ENCODE measurements at places on chromosomes 6 and 20. TPM values are rescaled to one million over a fixed set of nuclear protein-coding genes. Genes with fewer than 3 reads are reported as not detected.

- no peaks in the 10 kb centered on the region for H3K27me3 ChIP-seq
- no peak overlapping the region for H3K4me3 ChIP-seq
- no peak overlapping the region for H3K27ac ChIP-seq
Observed at GRCh38 chr6:75755704-75756103, 6.7 kb downstream of the MYO6 start.

GRCh38 chr6:94376876-94377275 is 957.5 kb upstream of the EPHA7 start:
- no peak for DNase-seq
- no peaks in the 10 kb centered on the region for H3K4me1 ChIP-seq
- no peak overlapping the region for H3K27ac ChIP-seq
- H3K36me3 ChIP-seq = no peaks in the 10 kb centered on the region
- no peak overlapping the region for H3K4me3 ChIP-seq

GRCh38 chr20:50523552-50524167 is 13.5 kb downstream of the PTPN1 start:
- no peaks in the 10 kb centered on the region for H3K4me1 ChIP-seq
- no peaks in the 10 kb centered on the region for H3K27me3 ChIP-seq
- no peak overlapping the region for H3K4me3 ChIP-seq

DNA sequence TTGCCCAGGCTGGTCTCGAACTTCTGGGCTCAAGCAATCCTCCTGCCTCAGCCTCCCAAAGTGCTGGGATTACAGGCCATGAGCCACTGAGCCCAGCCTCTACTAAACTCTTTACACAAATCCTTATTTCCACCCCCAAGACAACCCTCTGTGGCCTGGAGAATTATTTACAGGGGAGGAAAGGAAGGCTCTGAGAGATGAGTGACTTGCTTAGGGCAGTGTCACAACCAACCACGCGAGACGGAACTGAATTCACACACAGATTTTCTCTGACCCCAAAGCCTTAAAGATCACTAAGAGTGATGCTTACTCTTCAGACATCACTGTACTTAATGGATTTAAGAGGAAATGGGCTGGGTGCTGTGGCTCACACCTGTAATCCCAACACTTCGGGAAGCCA is 86.2 kb downstream of the RIPOR3 start:
- no peaks in the 10 kb centered on the region for H3K27me3 ChIP-seq
- H3K36me3 ChIP-seq = no peaks in the 10 kb centered on the region
- no peak overlapping the region for H3K27ac ChIP-seq
- no peaks in the 10 kb centered on the region for H3K4me1 ChIP-seq
- no peak overlapping the region for H3K4me3 ChIP-seq

DNA sequence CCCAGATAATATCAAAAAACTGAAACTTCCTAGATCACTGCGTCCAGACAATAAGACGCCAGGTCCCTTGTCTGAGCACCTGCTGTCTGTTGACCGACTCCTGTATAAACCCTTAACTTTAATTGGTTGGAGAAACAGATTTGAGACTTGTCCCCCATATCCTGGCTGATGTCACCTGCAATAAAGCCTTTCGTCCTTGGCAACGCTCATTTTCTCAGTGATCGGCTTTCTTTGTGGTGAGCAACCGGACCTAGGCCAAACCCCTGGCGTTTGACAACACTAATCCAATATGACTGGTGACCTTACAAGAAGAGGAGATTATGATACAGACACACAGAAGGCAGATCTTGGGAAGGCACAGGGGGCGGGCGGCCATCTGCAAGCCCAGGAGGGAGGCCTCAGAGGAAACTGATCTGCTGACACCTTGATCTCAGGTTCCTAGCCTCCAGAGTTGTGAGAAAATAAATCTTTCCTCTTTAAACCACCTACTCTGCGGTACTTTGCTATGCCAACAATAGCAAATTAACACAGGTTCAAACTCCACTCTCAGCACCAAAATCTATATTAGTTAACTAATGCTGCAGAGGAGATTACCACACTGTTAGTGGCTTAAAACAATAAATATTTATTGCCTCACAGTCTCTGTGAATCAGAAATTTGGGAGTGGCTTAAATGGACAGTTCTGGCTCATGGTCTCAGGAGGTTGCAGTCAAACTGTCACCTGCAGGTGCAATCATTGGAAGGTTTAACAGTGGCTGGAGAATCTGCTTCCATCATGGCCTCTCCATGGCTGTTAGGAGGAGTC is 178.7 kb downstream of the OTOR start:
- no peaks in the 10 kb centered on the region for H3K4me1 ChIP-seq
- H3K27me3 ChIP-seq = no peaks in the 10 kb centered on the region
- no peak overlapping the region for H3K27ac ChIP-seq
- no peaks in the 10 kb centered on the region for H3K36me3 ChIP-seq

- peaks cover 46% of the 10 kb centered on the region for H3K36me3 ChIP-seq
- no peak overlapping the region for H3K4me3 ChIP-seq
- H3K27ac ChIP-seq = no peak overlapping the region
Observed at GRCh38 chr20:44900231-44900854, 9.5 kb upstream of the PABPC1L start.

- H3K27me3 ChIP-seq = no peaks in the 10 kb centered on the region
- no peaks in the 10 kb centered on the region for H3K36me3 ChIP-seq
- no peaks in the 10 kb centered on the region for H3K4me1 ChIP-seq
- no peak overlapping the region for H3K27ac ChIP-seq
- H3K4me3 ChIP-seq = no peak overlapping the region
Observed at GRCh38 chr6:109118871-109119354, 23.6 kb downstream of the CEP57L1 start.

DNA sequence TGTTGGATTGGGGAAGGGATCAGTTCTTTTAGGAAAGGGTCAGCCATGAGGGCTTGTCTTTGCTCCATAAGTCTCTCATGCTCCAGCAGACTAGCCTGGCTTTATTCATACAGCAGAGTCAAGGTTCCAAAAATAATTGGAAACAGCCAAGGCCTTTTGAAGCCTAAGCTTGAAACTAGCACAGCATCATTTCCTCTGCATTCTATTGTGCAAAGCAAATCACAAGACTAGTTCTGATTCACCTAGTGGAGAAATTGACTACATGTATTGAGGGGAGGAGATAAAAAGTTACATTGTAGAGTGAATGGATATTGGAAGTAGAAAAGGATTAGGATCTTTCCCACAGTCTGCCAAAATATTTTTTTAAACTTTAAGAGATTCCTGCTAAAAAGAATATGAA is 159.3 kb upstream of the PLCB4 start:
- no peak for DNase-seq
- no peak overlapping the region for H3K27ac ChIP-seq
- no peaks in the 10 kb centered on the region for H3K36me3 ChIP-seq
- H3K4me3 ChIP-seq = no peak overlapping the region

- H3K36me3 ChIP-seq = no peaks in the 10 kb centered on the region
- H3K4me3 ChIP-seq = no peak overlapping the region
- no peak overlapping the region for H3K27ac ChIP-seq
- H3K4me1 ChIP-seq = no peaks in the 10 kb centered on the region
- DNase-seq = no peak
Observed at GRCh38 chr20:50475681-50476292, 34.4 kb upstream of the PTPN1 start.

GRCh38 chr20:25040438-25040831 is 17.5 kb downstream of the ACSS1 start:
- no peak overlapping the region for H3K27ac ChIP-seq
- H3K27me3 ChIP-seq = no peaks in the 10 kb centered on the region
- H3K4me1 ChIP-seq = peaks cover 2% of the 10 kb centered on the region
- DNase-seq = no peak
- H3K4me3 ChIP-seq = no peak overlapping the region
- H3K36me3 ChIP-seq = no peaks in the 10 kb centered on the region

DNA sequence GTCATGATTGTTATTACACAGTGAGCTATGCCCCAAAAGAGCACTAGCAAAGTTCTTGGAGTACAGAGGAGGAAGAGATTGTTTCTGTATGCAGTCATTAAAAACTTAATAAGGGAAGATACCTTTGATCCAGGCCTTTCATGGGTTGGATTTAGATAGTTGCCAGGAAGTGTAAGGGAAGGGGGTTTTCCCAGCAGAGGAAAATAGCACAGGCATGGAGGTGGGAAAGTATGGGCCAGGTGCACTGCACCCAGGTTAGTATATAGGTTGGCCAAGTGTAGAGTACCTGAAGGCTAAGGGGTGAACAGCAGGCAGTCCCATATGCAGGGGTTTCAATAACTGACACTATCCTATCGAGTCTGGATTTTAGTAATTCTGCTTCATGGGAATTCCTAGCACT is 101.4 kb downstream of the SOBP start:
- no peaks in the 10 kb centered on the region for H3K27me3 ChIP-seq
- DNase-seq = no peak
- no peaks in the 10 kb centered on the region for H3K36me3 ChIP-seq
- no peak overlapping the region for H3K27ac ChIP-seq
- H3K4me3 ChIP-seq = no peak overlapping the region

DNA sequence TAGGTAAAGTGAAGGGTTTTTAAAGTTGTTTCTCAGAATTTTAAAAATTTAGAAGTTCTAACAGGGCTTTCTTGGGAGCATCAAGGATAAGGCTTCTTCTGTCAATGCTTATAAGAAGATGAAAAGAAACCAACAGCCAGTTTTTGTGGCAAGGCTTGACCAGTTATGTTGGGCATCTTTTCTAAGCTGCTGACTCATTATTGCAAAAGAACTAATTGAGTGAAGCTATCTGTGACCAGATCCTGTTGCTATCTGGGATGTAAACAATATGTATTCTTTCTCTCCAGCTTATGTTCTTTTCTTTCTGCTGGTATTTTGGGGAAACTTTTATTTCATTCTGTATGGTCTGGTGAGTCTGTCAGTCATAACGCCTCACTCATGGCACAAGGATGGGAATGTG is 643.8 kb downstream of the HDGFL1 start:
- no peak overlapping the region for H3K27ac ChIP-seq
- H3K36me3 ChIP-seq = 0 out of 2 replicates have a peak, but pooled peaks cover 8% of the 10 kb centered on the region
- H3K27me3 ChIP-seq = no peaks in the 10 kb centered on the region
- H3K4me1 ChIP-seq = no peaks in the 10 kb centered on the region

DNA sequence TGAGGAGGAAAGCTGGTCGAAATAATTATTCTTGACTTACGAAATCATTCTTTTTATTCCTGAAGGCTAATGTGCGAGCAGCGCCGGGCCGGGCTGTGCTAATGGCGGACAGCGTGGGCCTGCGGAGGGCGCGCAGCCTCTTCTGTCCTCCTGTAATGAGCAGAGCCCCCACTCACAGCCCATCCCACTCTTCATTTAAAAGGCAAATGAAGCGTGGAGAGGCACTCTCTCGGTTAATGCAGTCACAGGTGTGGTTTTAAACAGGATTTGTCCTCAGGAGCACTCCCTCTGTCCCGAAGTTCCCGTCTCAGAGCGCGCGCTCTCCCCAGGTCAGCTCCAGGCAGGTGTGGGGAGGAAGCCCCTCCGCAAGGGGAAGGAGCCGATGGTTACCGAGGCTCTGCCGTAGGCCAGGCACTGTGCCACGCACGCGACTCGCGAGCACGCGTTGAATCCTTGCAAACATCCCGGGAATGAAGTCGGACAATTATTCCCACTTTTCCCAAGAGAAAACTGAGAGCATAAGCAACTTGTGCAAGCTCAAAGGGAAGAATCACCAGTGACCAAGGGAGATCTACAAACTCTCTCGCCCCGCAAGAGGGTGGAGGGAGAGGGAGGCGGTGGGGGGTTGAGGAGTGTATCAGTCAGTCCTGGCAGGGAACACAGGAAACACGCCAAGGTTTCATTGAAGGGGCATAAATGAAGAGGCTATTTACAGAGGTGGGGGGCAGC is 35.5 kb upstream of the ZFAND3 start:
- no peak for DNase-seq
- no peaks in the 10 kb centered on the region for H3K36me3 ChIP-seq
- H3K4me3 ChIP-seq = peak overlapping the region; percentile 68
- peaks cover 2% of the 10 kb centered on the region for H3K27me3 ChIP-seq

DNA sequence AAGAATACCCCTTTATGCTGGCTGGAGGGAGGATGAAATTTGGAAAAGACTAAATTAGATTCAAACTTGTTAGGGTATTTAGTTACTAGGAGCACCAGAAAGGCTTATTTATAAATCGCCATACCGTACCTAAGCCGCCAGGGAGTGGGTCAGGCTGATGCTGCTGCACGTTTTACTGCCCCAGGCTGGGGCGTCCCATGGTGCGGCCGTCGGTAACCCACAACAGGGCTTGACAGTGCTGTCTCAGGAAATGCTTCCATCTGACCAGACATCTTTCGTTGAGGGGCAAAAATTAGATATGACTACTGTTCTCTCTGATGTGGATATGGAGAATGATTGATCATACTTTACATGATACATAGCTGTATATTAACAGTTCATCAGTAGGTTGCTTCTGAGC is 52.9 kb downstream of the ARID1B start:
- H3K27ac ChIP-seq = no peak overlapping the region
- H3K4me1 ChIP-seq = peaks cover 2% of the 10 kb centered on the region
- H3K27me3 ChIP-seq = no peaks in the 10 kb centered on the region
- H3K4me3 ChIP-seq = no peak overlapping the region
- DNase-seq = no peak
- H3K36me3 ChIP-seq = no peaks in the 10 kb centered on the region

DNA sequence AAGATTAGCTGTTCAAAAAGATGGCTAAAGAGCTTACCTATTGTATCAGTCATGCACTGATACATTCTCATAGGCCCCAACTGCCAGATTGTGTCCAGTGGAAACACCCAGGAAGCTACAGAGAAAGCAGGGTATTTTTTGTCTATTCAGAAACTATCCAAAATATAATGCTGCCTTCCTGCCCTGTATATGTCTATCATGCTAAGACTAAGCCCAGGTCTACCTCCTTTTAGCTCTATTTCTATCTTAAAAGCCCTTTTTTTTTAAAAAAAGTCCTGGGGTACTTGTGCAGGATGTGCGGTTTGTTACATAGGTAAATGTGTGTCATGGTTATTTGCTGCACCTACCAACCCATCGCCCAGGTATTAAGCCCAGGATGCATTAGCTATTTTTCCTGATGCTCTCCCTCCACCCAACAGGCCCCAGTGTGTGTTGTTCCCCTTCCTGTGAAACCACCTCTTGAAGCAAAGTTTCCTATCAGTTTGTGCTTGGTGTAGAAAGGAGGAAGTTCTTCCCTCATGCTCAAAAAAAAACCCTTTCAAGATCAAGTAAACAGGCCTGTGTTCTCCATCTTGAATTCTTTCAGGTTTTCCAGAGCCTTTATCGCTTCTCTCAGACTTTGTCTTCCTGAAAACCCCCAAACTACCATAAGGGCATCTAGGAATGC is 514 bp downstream of the DEFB129 start:
- H3K4me3 ChIP-seq = no peak overlapping the region
- no peaks in the 10 kb centered on the region for H3K36me3 ChIP-seq
- no peaks in the 10 kb centered on the region for H3K4me1 ChIP-seq

Gene SAMD5
- total RNA-seq = 0.29 TPM

Gene CST4
- total RNA-seq = not detected

Gene MTG2
- 25.1 TPM for total RNA-seq

Gene TRIM10
- 0.09 TPM for total RNA-seq

Measured in H9 (cell line).